ENCODE measurements at places on chromosomes 7 and 10. TPM values are rescaled to one million over a fixed set of nuclear protein-coding genes. Genes with fewer than 3 reads are reported as not detected.

COG5 gene
- total RNA-seq: 28.9 TPM

EIF3B gene
- 105 TPM for total RNA-seq

PLPP4 gene
- 0.84 TPM for total RNA-seq

DNA sequence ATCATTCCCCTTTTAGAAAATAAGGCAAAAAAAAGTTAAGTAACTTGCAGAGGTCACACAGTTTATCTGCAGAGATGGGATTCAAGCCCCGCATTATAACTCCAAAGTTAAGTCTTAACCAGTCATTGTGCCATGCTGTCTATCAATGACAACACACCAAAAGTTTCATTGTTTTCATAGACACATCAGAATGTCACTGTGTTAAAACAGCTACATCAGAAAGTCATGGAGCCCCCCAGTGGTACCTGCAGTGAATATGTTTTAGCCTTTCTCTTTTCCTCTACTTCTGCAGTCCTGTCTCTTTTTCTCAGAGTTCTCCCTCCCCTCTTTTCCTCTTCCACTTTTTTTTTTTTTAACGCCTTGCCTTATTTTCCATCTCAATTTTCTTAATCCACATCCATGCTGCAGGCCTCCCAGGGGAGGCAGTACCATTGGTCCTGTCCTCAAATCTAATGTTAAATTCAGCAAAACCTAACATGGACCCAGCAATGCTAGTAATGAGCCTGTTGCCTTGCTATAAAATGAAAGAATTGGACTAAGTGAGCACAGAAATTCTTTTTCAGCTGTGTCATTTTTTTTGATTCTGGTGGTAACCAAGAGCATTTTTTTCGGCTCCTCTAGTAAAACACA, 3.8 kb upstream of the NRCAM start:
- DNase-seq: no peak

DNA sequence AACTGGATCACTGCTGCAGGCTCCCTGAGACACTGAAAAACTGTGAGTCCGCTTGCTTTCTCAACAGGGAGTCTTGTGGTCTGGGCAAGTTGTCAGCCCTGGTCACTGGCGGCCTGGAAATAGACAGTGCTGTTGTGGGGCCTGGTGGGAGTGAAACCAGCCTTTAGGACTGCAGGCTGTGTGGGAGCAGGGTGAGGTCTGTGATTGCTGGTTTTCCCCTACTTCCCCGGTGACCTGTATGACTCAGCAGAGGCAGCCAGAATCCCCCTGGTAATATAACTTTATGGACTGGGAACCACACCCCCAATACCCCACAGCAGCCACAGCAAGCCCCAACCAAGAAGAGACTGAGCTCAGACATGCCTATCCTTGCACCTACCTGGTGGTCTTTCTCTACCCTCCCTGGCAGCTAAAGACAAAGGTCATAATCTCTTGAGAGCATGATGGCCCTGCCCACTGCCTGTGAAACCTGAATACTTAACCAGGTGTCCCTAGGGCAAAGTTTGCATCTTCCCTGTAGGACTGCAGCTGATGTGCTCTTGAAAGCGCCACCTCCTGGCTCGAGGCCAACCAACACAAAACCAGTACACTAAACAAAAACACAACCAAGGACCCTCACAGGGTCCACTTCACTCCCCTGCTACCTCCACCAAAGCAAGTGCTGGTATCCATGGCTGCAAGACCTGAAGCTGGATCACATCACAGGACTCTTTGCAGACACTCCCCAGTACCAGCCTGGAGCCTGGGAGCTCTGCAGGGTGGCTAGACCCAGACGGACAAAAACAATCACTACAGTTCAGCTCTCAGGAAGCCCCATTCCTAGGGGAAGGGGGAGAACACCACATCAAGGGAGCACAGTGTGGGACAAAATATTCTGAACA, 7.2 kb upstream of the ADAM22 start:
- DNase-seq: no peak

DNA sequence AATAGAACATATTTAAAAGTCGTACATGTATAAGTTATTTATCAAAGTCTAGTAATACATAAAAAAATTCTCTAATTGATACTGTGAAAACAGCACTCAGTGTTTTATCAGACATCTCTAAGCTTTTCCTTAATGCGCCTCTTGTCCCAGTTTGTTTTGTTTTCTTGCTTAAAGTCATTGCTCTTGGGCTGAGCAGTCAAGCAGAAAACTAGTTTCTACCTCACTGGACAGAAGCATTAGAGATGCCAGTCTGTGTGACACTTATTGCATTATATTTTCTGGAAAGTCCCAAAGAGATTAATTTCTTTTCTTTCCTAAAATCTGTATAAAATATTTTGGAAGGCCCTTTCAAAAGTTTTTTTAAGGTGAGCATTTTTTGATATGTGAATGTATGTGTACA, 236.2 kb downstream of the PCLO start:
- no peak for DNase-seq

GRCh38 chr7:116727432-116728009, 55.5 kb downstream of the MET start:
- no peak for DNase-seq

DNA sequence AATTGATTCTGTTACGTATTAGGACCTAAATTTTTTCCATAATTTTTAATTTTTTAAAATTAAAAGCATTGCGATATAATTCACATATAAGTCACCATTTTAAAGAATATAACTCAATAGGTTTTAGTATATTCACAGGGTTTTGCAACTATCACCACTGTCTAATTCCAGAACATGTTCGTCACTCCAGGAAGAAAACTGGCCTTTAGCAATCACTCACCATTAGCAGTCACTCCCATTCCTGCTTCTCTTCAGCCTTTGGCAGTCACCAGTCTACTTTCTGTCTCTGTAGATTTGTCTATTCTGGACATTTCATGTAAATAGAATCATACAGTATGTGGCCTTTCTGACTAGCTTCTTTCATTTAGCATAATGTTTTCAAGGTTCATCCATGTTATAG, 176.5 kb downstream of the EXOC4 start:
- DNase-seq: no peak

DNA sequence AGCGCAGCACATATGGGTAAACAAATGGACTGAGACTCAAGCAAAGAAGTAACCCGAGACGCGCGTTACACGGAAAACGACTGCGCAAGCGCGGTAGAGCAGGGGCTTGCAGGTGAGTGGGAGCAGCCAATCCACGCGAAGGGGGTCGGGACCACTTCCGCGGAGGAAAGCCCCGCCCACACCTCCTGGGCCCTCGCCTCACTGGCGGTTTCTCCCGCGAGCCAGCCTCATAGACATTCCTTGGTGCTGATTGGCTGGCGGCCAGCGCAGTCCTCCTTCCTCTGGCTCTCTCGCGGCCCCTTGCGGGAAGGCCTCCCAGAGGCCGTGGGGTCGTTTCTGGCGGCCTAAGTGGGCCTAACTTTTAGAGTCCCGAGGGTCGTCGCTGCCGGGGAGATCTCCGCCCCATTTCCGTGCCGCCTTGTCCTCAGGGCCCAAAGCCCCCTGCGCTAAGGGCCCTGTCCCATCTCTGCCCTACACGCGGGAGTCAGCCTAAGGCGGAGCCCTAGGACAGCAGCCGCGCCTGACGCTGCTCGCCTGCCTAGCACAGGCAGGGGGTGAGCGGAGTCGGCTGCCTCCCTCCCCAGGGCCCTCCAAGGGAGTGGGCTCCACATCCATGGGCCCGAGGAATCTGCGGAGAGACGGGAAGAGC, 9.1 kb upstream of the FXYD4 start:
- peak; percentile 98 for DNase-seq

DNA sequence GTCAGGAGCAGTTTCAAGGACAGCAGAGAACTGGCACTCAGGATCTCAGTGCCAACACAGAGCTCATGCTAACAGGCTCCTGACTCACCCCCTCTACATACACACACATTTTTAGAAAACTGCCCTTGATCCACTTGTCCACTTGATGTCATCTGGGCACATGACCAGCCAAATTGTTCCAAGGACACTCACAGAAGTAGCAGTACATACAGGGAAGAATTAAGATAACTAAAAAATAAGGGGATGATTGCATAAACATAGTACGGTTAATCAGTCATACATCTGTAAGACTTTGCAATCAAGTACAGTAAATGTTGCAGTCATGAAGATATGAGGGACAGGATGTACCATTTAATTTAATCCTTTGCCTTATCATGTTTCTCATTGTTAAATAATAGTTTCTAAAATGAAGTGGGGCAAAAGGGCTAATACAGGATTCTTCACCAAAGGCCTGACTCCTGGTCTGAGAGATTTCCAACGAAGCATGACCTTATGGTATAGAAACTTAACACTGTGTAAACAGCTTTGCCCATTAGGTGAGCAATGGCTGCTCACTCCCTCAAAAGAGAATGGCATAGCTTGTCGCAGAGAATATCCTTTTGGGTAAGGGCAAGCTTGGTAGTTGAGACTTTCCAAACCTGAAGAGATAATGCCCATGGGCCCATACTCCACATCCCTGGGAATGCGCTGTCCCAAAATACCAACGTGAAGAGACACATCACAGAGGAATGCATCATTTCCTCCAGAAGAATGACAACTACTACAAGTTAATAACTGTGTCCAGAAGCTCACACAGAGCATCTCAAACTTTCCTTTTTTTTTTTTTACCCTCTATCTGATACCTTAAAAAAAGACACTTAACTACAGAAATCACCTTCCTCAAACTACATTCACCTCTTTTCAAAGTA, 94.1 kb downstream of the ARMH3 start:
- no peak for DNase-seq

DNA sequence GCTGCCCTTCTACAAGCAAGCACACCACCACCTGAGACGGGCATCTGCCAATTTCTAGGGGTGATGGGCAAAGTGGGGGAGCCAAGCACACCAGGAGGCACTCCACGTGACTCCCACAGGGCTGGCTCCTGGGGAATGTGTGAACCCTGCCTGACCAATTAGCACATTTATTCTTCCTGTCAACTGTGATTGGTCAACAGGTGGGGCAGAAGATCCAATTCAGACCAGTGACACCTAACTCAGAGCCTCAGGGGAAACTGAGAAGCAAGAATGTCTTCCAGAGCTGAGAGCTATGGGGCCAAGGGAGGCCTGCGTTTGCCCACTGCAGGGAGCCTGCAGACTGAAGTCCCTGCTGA, 15.4 kb downstream of the TMEM273 start:
- no peak for DNase-seq

All from esophagus muscularis mucosa (tissue), 4 donors.